ENCODE measurements at places on chromosomes 4 and X.

DNA sequence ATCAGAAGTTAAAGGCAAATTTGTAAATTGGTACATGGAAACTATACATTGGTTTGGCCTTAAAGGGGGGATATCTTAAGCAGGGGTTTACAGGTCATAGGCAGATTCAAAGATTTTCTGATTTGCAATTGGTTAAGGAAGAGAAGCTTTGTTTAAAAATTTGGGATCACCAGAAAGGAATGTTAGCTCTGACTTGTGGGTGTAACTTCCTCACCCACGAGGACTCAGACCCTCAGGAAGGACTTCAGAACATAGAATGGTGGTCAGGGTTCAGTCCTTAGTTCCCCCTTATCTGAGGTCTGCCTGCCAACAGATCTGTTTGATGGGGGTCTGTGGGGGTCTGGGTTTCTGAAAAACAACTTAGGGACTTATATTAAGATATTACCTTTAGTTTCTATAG, 427.4 kb upstream of the DIPK2B start:
- no peak for DNase-seq

- DNase-seq = no peak
Measured at GRCh38 chrX:20067709-20068561, 48.8 kb downstream of the MAP7D2 start.

- no peak for DNase-seq
Measured at GRCh38 chr4:144644368-144645101, 1.4 kb upstream of the HHIP start.

DNA sequence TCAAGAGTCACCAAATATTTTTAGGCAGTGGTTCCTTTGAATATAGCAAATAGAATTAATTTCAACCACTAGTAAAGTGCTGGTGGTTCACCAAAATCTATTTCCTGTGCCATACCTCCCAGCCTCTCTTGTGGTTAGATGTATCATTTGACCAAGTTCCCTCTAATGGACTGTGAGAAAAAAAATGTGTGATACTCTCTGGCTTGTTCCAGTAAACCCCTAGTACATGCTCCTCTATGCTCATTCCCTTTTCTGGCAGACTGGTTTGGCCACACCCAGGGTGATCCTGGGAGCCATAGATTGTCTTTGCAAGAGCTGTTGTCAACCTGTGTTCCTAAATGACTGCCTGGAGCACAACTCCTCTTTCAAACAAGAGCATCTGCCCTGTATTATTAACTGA, 109.5 kb downstream of the FRAS1 start:
- DNase-seq = no peak

- DNase-seq = no peak
Measured at GRCh38 chr4:139655116-139655515, 10.5 kb upstream of the MGST2 start.

- DNase-seq = no peak
Measured at GRCh38 chrX:6052111-6052745, 176.4 kb downstream of the NLGN4X start.

DNA sequence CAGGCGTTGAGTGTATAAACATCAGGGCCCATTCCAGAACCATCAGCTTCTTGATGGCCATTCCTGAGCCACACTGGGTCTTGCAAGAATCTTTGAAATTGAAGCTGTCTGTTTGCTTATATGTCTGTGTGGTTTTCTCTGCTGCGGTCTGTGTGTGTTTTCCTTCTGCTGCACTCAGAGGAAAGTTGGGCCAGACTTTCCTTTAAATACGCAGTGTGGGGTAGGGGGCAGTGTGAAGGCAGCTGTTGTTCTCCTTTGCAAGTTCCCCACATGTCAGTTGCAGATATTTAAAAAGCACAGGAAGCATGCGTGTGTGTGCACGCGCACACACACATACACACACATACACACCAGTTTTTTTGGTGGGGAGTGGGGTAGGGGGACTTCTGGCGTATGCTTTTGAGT, 32.1 kb downstream of the CCKAR start:
- no peak for DNase-seq

GRCh38 chr4:4421356-4421755, 34.5 kb downstream of the NSG1 start:
- DNase-seq = no peak

GRCh38 chrX:10106806-10107205, 50.0 kb upstream of the CLCN4 start:
- peak; percentile 71 for DNase-seq

DNA sequence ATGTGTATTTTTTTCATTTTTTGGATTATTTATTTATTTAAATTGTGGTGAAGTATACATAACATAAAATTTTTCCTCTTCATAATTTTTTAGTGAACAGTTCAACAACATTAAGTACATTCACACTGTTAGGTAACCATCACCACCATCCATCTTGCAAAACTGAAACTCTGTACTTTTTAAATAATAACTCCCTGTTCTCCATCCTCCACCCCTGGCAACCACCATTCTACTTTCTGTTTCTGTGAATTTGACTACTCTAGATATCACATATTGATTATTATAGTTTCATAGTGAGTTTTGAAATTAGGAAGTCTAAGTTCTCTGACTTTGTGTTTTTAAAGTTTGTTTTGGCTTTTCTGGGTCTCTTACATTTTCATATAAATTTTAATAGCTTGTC, 89.3 kb upstream of the STX18 start:
- no peak for DNase-seq
